Hypothalamus (tissue), 51 donors: ENCODE measurements at places on chromosomes 5 and 9.

- no peak for DNase-seq
Measured at GRCh38 chr5:167840527-167841130, 450.8 kb upstream of the WWC1 start.

DNA sequence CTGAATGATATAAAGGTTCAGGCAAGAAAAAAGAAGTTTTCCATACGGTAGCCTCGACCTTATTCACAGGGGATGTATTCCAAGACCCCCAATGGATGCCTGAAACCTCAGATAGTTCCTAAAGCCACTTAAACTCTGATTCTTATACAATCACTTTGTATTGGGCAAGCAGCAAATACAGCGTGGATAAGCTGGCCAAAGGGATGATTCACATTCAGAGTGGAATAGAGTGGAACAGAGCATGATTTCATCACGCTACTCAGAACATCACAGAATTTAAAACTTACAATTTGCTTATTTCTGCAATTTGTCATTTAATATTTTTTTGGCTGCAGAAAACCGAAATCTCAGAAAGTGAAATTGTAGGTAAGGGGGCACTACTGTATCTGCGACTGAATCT is 40.5 kb upstream of the CDH18 start:
- DNase-seq = no peak

GRCh38 chr5:131272307-131272706 is 8.5 kb downstream of the CDC42SE2 start:
- DNase-seq = no peak

DNA sequence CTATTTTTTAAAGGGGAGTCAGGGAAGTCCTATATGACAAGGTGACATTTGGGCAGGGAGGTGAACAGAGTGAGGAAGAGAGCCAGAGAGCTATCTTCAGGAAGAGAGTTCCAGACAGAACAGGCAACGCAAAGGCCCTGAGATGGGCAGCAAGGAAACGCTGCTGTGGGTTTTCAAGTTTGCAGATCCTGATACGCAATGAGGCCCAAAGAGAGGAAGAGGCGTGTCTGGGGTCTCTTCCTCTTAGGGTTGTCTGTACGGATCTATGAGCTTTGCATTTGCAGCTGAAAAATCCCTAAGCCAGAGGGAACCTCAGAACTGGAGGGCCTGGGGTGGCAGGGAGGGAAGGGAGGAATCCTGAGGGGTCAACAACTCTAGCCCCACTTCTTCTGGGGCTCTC is 13.6 kb downstream of the FAT2 start:
- DNase-seq = no peak

GRCh38 chr5:179110528-179110927 is 50.4 kb downstream of the ZNF354C start:
- no peak for DNase-seq

GRCh38 chr5:122200865-122201264 is 71.5 kb downstream of the ZNF474 start:
- DNase-seq = no peak

DNA sequence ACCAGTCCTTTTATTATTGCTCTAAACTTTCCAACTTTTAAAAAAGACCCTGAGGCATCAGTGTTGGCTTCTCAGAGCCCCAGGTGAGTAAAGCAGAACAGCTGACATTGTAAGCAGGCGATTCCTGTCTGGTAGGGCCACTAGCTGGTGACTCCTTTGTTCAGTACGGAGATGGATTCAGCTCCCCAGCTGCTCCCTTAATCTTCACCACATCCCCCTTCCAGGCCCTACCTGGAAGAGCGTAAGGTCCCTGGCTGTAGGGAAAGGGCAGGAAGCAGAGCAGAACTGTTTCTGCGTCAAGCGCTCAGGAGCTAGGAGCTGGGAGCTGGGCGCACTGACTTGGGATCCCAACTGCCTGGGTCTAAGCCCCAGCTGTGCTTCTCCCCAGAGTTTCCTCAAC is 203.7 kb upstream of the TAS2R1 start:
- DNase-seq = no peak

GRCh38 chr5:66675406-66675805 is 79.2 kb downstream of the MAST4 start:
- DNase-seq = no peak

DNA sequence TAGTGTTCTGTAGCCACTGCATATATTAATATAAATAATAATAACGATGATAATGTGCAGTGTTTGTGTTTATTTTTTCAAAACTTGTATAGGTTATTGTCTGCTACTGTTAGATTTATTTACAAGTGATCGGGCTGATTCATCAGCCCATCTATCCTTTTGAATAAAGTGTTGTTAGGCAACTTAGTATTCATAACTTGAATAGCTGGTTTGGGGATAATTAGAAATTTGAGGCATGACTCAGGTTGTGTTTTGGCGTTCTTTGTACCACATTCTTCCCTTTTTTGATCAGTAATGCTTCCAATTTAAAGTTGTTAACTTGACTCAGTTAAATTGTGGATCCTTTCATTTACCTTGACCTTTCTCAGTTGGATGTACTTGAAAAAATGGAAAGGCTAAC is 69.7 kb downstream of the FOCAD start:
- DNase-seq = no peak

- no peak for DNase-seq
Measured at GRCh38 chr9:96100385-96101300, 201.3 kb downstream of the HSD17B3 start.

- no peak for DNase-seq
Measured at GRCh38 chr5:131357739-131358561, 94.1 kb downstream of the CDC42SE2 start.

DNA sequence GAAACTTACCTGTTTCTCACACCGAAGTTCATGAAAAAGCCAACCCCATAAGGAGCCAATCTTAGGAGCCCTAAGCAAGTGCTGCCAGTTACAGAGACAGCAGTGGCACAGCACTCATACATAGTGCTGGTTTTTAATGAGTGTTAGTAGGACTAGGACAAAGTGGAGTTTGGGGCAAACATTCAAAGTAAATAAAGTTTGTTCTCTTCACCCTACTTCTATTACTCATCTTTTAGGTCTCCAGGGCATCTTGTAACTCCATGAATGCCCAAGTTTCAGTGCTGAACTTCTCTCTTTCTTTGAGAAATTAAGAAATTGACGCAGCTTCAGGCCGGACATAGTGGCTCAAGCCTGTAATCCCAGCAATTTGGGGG is 584.7 kb downstream of the EBF1 start:
- DNase-seq = no peak

DNA sequence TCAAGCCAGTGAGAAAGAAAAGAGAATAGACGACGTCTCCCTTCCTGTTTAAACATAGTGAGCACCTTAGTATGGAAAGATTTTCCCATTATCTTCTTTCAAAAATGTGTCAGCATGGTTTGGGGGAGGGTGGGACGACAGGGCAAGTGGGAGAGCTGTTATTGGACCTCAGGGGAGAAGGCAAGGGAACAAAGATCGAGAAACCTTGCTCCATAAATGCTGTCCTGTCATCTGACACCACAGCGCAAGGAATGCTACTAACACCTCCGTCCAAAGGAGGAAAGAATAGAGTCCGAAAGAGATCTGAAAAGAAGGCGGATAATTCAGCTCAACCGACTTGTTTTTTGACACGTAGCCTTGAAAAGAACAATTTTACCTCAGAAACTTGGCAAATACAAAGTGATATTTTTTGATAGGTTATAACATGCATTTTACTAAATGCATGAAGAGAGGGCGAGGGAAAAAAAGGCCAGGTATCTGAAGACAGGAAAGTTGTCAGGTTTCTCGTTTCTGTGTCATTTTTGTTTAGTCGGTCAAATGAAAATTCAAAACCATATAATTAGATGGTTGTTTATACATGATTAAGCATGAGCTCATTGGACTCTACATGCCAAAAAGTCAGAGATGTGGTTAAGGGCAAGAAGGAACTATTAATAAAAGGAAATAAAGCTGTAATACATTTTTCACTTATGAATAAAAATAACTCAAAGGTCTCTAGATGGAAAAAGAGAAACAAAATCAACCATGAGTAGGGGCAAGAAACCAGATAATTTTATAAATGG is 155.7 kb downstream of the GLIS3 start:
- DNase-seq = no peak

DNA sequence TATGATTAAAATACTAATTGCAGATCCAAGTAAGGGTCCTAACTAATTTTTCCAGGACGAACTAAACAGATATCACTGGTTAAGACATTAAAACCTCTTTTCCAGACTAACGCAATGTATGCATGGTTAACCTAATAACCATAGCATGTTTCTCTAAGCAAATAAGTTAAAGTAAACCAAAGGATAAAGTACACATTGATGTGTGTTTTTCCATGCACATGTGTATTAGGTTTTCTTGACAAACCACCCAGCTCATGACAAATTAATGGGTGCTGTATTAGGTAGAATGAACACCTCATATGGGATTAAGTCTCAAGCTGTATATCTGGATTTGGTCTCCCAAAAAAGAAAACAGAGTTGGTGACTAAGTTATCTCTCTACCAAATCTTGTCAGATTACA is 45.6 kb downstream of the ANKH start:
- no peak for DNase-seq

DNA sequence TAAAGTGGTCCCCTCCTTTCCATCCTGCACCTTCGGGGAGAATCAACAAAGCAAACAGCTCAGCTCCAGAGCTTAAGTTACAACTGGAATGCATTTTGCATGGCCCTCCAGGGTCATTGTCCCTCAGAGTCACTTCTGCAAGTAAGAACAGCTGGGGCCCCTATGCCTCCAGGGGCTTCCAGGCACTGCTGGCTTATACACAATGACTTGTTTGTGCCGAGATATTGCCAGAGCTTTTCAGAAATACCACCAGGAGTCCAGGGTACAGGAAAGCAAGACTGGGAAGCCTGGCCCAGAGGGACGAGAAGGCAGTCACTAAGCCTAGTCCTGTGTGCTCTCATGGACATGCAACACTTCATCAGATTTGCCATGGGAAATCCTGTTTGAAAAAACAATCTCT is 11.3 kb downstream of the FRMD3 start:
- no peak for DNase-seq

DNA sequence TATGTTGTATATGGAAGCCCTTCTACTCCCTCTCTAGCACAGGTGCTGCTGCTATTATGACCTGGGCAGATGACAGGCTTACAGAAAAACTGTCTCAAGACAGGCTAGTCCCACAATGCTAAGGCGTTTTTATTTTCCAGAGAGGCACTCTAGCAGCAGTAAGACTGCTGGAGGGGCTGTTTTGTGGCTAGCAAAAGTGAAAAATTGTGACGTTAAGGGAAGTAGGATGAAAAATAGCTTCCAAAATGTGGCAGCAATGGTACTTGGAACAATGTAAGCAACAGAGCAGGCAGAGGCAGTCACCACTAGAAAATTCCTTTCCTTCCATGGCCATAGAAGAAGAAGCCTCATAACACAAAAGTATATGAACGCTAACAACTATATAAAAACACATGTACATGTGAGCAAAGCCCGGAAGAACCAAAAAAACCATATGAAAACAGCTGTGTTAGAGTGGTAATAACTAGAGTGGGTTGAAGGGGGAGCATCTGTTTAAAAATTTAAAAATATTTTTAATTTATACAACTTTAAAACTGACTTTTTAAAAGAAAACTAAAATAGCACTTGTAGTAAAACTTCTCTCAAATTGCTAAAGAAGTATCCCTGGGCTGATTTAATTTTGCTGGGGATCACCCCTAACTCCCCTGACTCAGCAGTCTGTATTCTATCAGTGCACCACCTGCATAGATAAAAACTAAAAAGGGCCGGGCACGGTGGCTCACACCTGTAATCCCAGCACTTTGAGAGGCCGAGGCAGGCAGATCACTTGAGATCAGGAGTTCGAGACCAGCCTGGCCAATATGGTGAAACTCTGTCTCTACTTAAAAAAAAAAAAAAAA is 30.6 kb downstream of the CLINT1 start:
- DNase-seq = no peak

DNA sequence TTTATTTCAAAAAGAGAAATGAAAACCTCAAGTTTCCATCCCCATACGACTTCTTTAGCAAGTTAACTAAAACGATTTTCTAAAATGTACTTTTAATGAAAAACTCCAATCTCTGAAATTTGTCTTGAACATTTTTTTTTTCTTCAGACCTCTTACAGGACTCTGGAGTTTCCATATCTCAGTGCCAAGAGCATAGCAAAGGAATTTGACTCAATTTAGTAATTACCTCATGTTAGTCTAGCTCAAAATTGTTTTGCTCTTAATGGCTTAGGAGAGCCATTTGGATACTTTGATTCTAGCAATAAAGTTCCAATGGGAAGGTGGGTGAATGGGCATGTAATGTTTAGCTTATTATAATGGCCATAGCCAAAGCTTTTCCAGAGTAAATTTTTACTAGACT is 26.0 kb upstream of the SPATA31D4 start:
- no peak for DNase-seq

- peak; percentile 33 for DNase-seq
Measured at GRCh38 chr5:129460936-129461710, 1.0 kb downstream of the ADAMTS19 start.

GRCh38 chr5:32190095-32190494 is 16.0 kb upstream of the GOLPH3 start:
- DNase-seq = no peak

DNA sequence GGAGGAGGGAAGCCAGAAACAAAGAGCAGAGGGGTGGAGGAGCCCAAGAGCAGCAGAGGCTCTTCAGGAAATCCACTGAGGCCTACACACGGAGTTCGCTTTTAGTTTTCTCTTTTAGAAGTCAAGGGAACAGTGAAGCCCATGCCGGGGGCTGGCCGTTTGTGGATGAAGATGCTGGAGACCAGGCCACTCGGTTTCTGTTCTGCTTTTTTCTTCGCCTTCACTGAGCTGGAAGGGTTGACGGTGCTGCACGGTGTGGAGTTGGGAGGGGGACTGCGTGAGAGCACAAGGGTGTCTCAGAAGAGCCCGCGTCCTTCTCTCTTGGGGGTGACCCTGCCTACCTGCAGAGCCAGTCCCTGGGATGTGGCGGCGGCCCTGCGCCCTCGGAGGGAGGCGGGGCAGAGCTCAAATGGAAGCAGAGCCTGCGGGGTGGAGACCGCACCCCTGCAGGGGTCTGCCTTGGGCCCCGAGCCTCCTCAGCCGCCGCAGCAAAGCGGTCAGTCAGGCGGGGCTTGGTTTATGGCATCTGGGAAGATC is 68.5 kb upstream of the CACNA1B start:
- no peak for DNase-seq

- DNase-seq = no peak
Measured at GRCh38 chr9:77457916-77458592, 190.1 kb downstream of the GNA14 start.

DNA sequence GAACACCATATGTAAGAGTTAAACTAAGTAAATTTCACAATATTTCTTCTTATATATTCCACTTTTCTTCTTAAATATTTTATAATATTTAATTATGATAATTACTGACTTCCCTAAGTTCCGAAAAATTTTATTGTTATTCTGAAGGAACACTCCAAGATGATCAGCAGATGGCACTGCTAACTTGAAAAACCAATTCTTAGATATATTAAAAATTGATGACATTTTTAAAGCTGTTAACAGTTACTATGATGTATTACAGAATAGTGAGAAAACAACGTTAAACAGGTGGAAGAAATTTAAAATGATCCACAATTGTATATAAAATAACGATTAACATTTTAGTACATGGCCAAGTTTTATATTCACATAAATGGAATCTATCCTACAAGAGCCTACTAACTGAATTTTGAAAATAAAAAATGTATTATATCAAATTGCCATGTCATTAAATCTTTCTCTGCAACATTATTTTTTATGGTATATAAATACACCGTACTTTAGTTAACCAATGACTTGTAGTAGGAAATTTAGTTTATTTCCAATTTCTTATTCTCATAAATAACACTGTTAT is 30.1 kb upstream of the MUSK start:
- no peak for DNase-seq
